Muscle of leg (tissue), 16 donors: ENCODE measurements at places on chromosomes 3 and 15. TPM values are rescaled to one million over a fixed set of nuclear protein-coding genes. Genes with fewer than 3 reads are reported as not detected.

GRCh38 chr15:94272251-94272898 is 41.0 kb downstream of the MCTP2 start:
- no peak for DNase-seq

GRCh38 chr15:101031213-101031612 is 112.1 kb downstream of the LRRK1 start:
- DNase-seq, result no peak

DNA sequence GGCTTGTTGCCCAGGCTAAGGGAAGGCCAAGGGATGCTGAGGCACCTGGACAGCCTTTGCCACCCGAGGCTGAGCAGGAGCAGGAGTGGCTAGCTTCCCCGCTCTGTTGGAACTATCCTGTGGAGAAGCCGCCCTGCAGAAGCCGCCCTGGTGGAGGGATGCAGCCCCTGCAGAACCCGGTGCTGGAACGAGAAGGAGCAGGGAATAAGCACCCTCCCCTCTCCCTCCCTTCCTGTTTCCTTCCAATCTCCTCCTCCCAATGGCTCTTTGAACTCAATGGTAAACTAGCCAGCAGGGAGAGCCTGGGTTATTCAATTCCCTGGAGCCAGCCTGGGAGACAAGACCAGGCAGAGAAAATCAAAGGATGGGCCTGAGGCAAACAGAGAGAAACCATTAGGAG is 11.8 kb upstream of the HRG start:
- DNase-seq, result peak; percentile 5

The LMLN gene
- total RNA-seq, result 3.2 TPM

- no peak for DNase-seq
These were observed 209.8 kb upstream of the RBMS3 start for GRCh38 chr3:29070959-29071634.

GRCh38 chr15:90986790-90987507 is 7.4 kb downstream of the PRC1 start:
- no peak for DNase-seq

The HYAL2 gene
- 51.6 TPM for total RNA-seq

DNA sequence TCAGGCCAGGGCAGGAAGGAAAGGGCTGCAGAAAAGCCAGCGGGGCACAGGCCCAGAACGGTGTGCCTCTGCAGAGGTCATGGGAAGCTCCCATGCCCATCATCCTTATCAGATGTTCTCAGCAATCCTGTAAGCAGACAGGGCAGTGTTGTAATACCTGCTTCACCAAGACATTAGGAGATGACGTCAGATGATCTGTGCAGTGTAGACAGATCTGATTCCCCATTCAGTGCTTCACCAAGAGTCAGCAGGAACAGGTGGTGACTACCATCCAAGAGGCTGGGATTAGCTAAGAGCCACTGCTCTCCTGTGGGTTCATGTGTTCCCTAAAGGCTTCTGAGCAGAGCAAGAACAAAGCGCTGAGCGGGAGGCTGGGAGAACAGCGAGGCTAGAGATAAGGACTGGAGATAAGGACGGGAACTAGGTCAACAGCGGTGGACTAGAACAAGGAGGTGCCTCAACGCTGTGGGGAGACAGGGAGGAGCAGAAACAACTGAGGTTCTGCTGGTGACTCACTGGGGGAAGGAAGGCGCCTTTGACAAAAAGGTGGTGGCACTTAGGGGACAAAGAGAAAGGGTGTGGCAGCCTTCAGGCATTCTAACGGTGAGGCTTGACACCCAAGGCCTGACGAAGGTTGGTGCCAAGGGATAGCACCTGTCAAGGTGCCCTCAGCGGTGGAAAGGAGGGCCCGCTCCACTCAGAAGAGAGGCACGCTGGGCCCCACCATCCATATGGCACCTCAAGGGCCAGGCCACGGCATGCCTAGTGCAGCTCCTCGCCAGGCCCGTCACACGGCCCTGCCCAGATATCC is 28.4 kb downstream of the CCDC12 start:
- DNase-seq, result no peak

The STT3B gene
- total RNA-seq, result 106 TPM

The STXBP5L gene
- under 0.01 TPM for total RNA-seq

The C3orf22 gene
- 0.04 TPM for total RNA-seq

DNA sequence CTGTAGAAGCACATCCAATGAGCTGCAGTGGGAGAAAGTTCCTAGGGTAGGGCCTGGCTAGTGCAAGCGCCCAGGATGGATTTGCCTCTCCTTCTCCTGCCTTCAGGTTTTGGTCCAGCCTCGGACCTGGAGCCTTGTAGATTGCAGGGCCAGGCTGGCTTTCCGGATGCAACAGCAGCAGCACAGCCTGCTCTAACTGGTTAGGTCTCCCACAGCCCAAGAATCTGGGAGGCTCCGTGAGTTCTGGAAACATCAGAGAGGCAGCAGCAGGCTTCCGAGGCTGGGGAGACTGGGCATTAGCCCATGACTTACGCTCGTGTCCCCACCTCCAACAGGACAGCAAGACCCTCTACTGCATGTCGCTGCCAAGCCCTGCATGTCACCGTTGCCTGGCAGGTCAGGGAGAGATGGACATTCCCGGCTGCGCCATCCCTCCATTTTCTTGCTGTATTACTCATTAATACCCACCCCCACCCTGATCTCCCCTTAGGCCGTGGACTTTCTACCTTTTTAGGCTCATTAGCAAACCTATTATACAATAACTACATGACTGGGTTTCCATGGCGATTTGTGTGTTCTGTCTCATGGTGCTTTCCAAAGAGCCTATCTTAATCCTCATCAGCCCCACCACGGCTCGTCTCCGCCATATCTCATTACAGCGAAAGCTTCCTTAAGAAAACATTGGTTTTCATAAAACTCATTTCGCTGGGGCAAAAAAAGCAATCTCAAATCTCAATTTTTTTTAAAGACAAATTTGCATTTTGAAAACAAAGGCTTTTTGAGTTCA is 40.9 kb upstream of the RGMA start:
- no peak for DNase-seq

DNA sequence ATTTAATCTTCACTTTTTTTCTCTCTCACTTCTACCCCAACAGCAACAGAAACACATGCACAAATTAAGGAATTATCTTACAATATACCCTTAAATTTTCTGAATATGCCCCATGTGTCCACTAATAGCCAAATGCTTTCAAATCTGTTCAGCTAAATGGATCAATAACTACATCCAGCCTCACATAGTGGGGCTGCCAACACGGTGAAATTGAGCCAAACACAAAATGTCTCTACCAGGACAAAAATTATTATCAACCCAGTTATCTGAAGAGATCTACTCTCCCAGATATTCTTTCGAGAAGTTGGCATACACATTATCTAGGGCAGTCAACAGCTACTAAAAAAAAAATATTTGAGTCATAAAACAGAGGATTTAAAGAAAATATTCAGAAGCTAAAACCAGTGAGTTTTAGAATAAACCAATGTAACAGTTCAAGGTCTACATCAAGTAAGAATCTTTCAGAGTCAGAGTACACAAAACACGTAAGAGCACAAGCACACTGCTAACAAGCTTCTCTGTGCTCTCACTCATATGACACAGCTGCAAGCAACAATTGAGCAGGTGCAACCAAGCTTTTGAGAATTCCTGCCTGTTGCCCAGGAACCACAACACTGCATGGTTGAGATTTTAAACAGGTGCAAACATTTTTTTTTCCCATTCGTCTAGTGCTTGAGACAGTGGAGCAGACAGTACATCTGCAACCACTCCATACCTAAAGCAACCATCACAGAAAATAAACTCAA is 247.7 kb downstream of the ZBTB20 start:
- DNase-seq, result peak; percentile 91

The ITGA11 gene
- total RNA-seq, result 10.2 TPM

DNA sequence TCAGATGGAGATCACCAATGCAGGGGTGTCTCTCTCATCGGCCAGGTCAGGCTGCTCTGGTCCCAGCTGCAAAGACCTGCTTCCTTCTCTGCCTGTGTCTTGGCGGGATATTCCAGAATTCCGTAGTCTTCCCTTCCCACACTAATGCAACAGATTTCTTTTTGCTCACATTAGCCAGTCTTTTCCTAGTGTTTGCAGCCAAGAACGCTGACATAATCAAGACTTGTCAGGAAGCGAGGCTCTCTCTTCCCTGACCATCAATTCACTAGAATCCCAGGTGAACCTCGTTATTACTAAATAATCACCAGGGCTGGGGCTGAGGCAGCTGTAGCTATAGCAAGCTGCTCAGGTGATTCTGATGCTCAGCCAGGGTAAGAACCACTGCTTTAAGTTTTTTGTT is 43.2 kb upstream of the ACKR4 start:
- peak; percentile 96 for DNase-seq
